ENCODE measurements at places on chromosomes 16 and 17.
A peak's percentile ranks its signal among the peaks of the same experiment; 100 is the strongest.

DNA sequence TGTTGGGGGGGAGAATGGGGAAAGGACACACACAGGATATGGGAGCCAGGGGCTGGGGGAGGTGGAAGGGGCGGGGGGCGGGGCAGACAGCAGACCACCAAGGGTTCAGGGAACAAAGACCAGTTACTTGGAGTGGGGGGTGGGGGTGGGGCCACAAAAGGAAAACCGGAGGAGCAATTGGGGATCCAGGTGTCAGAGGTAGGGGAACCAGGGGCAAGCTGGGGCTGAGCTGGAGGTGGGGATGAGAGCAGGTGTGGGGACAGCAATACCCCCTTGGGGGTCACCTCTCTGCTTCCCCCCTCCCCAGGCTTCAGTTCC lies 1.4 kb upstream of the ORAI3 start:
- DNase-seq = no peak

- DNase-seq = no peak
Measured at GRCh38 chr17:62754631-62755030, 53.5 kb downstream of the MARCHF10 start.

GRCh38 chr16:67372664-67373063 lies 20.6 kb downstream of the TPPP3 start:
- no peak for DNase-seq

GRCh38 chr17:3915995-3916696 lies at the start of gene P2RX1:
TSS of gene P2RX1 (minus strand) at chr17:3916465. CDS start at chr17:3916225, 240 bp downstream.
- no peak for DNase-seq

- no peak for DNase-seq
Measured at GRCh38 chr17:2238432-2239169, 65.0 kb downstream of the SMG6 start.

- no peak for DNase-seq
Measured at GRCh38 chr16:57115168-57115513, 22.8 kb downstream of the CPNE2 start.

- no peak for DNase-seq
Measured at GRCh38 chr16:77838597-77839255, 50.4 kb downstream of the VAT1L start.

- DNase-seq = no peak
Measured at GRCh38 chr17:80446645-80447405, 29.6 kb downstream of the NPTX1 start.

DNA sequence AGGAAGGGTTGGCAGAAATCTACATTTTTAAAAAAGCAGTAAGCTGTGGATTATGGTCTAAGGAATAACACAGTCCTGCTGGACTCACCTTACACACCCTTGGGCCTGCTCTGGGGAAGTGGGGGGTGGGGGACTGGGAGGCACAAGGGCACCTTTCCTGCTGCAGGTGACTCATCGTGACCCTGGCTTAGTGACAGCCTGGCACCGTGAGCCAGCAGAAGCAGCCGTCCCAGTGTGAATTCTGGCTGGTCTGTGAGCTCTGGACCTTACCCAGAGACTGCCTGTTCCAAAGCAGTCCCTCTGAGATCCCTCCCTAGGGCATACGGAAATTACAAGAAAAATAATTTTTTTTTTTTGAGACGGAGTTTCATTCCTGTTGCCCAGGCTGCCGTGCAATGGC lies 4.2 kb upstream of the CRK start:
- DNase-seq = no peak

- DNase-seq = no peak
Measured at GRCh38 chr17:31541559-31541958, 150.1 kb downstream of the RAB11FIP4 start.

- DNase-seq = no peak
Measured at GRCh38 chr17:13806092-13806491, 204.4 kb upstream of the HS3ST3A1 start.

DNA sequence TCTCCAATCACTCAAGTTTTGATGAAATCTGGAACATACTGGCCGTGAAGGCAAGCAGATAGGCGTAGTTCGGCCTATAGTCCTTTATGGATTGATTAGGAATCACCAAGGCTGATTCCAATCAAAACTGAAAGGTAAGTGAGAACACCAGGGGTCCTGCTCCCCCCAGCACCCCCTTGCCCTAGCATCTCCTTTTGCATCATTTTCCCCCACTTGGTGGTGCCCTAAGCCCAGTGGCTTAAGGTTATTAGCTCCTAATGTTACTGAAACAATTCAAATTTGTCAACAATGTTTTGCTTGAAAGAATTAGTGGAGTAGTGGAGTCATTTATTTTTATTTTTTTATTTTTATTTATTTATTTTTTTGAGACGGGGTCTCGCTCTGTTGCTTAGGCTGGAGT lies 4.9 kb downstream of the SLFN14 start:
- DNase-seq = no peak

DNA sequence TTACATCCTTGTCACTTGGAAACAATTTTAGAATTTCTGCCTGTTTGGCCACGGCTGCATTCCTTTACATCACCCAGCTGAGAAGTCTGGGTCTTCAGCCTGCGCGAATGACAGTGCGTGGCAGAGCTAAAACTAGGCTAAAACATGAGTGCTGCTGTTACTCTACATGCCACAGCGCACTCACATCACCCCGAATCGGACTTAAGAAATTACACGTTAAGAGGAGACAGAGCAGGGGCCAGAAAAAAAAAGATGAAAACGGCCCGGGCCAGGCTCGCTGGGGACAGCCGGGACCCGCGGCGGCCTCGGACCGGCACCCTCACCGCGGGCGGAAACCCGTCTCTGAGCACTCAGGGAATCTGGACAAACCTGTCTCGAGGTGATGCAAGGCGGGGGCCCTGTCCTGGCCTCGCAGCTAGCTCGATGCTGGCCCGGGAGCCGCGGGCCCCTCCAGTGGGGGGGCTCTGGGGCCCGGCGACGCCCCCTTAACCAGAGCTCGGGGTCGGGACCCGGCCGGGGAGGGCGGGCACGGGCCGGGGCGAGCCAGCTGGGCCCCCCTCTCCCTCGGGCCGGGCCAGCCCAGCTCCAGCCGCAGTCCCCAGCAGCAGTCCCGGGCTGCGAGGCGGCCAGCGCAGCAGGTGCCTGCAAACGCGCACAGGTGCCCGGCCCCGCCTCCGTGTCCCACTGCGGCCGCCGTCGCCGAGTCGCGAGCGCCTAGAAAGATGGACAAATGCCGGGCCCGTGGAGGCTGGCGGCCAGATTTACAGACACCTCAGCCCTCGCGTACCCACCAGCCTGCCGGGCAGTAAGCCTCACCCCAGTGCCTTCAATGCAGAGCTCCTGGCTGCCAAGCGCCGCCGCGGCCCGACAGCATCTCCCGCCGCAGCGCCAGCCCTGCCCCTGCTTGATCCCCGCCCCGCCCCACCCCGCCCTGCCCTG lies at the start of gene AKTIP:
AKTIP (minus strand) TSS at position 879 of the 939 bp plus-strand sequence. CDS start 2,950 bp downstream, outside the sequence.
- DNase-seq = peak; percentile 14

DNA sequence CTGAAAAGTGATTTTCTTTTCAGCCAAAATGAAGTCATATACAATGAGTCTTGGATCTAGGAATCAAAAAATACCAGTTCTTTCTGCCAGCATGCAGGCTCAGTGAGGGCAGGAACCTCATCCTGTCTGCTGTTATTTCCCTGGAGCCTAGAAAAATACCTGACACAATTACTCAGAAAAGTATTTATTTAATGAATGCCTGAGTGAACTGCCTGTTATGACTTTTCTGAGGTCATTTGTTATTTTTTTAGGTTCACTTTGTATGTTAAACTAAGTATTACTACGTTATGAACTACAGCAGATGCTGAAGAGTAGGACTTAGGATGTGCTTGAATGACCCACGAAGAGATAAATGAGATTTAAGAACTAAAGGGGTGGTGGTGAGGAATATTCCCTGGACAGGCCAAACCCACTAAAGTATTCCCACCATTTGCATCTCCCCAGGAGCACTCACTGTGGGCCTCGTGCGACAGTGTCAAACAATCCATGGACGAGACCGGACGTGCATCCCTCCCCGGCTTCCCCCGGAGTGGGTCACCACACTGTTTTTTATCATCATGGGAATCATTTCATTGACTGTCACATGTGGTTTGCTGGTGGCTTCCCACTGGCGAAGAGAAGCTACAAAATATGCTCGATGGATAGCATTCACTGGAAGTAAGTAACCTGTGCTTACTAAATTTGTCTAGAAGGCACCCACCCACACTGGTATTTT lies 17.1 kb upstream of the VWA3A start:
- DNase-seq = no peak

- no peak for DNase-seq
Measured at GRCh38 chr17:61478026-61478789, 26.0 kb downstream of the TBX4 start.

GRCh38 chr17:79627184-79627765 lies 16.4 kb upstream of the RBFOX3 start:
- no peak for DNase-seq

- no peak for DNase-seq
Measured at GRCh38 chr17:51164911-51165679, 1.1 kb upstream of the NME2 start.

- no peak for DNase-seq
Measured at GRCh38 chr17:15413101-15413771, 54.2 kb downstream of the CDRT4 start.

- DNase-seq = no peak
Measured at GRCh38 chr17:55774846-55775271, 24.0 kb downstream of the PCTP start.

DNA sequence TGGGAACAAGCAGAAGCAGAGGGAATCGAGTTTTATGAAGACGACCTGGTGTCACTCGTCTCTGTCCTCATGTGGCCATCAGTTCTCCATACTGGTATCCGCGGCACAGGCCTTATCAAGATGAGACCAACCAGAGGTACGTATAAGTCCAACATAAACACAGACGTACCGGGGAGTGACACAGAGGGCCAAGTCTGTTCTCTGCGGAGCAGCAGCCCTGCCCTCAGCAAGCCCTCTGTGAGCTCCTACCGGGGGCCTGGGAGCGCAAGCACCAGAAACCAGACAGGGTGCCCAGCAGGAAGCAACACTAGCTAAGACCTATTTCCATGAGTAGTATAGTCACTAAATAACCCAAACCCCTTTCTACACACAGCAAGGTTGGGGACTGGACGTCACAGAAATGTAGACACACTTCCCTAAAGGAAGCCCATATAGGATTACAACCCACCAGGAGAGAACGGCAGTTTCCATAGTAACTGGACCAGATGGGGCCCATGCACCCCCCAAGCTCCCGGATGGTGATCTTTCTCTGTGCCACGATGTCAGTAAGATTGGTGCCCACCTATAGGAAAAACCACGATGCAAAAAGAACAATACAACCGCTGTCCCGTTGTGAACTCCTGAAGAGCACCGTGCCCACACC lies 911 bp downstream of the ARL16 start:
- DNase-seq = no peak
